ENCODE measurements at places on chromosomes 7 and 10. TPM values are rescaled to one million over a fixed set of nuclear protein-coding genes. Genes with fewer than 3 reads are reported as not detected.

The STEAP1 gene
- total RNA-seq, result 12.5 TPM

The HOXA6 gene
- 5.8 TPM for total RNA-seq

The CHST3 gene
- total RNA-seq, result 35.0 TPM

The HDAC9 gene
- 3.3 TPM for total RNA-seq

The EBF3 gene
- not detected for total RNA-seq

The SNCG gene
- 3.3 TPM for total RNA-seq

The WDFY4 gene
- not detected for total RNA-seq

The C10orf62 gene
- 0.23 TPM for total RNA-seq
